ENCODE measurements at places on chromosomes 7 and 10. TPM values are rescaled to one million over a fixed set of nuclear protein-coding genes. Genes with fewer than 3 reads are reported as not detected.

- no peak for DNase-seq
Observed at GRCh38 chr10:97991871-97992270, 38.5 kb downstream of the CRTAC1 start.

DNA sequence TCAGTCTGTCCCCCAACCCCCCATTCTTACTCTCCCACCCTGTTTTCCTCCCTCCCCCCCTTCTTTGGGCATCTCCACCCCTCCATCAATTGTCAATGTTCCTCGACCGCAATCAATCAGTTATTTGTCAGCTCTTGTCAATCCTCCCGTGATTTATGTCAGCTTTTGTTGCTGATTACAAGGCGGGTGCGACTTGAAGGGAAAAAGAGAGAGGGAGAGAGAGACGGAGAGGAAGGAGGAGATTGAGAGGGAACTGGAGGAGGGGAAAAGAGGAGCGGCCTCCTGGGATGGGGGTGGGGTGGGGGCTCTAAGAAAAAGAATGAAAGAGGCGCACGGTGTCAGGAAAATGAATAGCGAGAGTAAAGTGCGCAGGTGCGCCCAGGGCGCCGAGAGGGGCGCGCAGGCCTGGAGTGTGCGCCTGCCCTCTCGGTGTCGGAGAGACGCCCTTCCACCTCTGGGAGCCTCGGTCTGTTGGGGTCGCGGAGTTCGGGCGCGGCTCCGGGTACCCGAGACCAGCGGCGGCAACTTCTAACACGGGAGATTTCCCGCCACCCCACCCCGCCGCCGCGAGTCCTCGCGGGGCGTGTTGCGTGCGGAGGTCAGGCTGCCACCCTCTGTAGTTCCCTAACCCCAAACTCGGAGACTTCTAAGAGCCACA is 1.1 kb upstream of the ZNF503 start:
- no peak for DNase-seq

- DNase-seq = no peak
Observed at GRCh38 chr7:99000196-99000903, 122.0 kb downstream of the TRRAP start.

DNA sequence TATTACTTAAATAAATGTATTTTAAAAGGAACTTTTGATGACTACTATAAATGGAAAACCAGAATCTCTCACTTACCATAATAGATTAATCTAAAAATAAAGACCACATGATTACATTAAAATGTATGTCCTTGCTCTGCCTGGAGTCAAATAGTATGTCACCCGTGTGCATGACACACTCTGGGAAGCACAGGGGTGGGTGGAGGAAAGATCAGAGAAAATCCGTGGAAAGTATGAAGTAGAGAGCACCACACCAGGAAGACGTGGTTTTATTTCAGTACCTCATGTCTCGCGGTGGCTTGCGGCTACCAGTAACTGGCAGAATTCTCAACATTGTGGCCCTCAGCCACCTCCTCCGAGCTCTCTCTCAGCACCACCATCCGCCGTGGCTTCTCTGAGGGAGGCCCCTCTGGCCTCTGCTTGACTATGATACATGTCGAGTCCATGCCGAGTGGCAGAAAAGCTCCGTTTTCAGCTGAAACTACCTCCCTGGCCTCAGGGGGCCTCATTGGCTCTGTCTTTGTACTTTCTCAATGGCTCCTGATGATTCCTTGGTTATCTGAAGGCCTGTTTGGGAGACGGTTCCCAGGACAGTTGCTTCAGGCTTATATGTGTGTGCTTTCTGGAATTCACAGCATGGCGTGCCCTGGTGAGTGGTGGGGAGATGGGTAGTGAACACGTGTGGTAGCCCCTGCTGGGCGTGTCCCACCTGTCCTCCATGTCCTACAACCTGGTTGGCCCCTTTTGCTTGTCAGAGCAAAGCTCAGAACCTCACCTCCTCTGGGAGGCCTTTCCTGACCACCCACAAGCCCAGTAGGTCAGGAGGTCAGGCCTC is 49.8 kb downstream of the LHPP start:
- no peak for DNase-seq

DNA sequence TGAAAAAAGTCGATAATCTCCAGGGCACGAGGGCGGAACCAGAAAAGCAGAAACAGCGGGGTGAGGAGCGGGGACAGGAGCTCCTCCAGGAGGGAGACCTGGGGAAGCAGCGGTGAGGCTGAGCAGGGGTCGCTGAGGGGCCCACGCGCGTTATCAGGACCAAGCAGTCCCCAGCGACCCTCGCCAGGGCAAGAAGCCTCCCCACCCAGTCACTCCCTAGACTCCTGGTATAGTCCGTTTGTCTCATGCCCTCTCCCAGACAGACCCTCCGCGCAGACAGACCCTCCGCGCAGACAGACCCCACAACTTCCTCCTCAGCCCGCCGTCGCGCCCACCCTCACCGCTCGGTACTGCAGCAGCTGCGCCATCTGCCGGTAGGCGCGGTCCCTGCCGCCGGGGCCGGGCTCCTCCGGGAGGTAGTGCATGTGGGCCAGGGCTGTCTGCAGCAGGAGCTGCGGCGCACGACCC is 6.3 kb downstream of the ATG9B start:
- DNase-seq = peak; percentile 73

- DNase-seq = no peak
Observed at GRCh38 chr10:124010563-124011131, 82.8 kb downstream of the CHST15 start.

The CBLL1 gene
- 49.6 TPM for total RNA-seq

The FRMPD2 gene
- total RNA-seq = not detected

The SEMA3C gene
- total RNA-seq = not detected

DNA sequence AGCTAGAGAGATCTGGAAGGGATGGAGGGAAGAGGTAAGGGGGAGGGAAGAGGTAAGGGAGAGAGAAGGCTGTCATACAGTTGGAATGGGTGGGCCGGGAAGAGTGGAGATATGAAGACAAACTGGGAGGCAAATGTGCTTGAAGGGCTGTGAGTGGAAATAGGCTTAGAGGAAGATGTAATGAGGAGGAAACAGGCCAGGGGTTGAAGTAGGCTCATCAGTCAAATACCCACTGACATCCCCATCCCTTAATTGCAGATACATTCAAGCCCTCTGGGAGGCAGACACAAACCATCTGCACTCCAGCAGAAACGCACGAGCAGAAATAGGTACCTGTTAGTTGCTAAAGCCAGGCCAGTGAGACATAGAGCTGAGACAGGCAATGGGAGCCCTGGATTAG is 2.1 kb downstream of the SYNPO2L start:
- no peak for DNase-seq

DNA sequence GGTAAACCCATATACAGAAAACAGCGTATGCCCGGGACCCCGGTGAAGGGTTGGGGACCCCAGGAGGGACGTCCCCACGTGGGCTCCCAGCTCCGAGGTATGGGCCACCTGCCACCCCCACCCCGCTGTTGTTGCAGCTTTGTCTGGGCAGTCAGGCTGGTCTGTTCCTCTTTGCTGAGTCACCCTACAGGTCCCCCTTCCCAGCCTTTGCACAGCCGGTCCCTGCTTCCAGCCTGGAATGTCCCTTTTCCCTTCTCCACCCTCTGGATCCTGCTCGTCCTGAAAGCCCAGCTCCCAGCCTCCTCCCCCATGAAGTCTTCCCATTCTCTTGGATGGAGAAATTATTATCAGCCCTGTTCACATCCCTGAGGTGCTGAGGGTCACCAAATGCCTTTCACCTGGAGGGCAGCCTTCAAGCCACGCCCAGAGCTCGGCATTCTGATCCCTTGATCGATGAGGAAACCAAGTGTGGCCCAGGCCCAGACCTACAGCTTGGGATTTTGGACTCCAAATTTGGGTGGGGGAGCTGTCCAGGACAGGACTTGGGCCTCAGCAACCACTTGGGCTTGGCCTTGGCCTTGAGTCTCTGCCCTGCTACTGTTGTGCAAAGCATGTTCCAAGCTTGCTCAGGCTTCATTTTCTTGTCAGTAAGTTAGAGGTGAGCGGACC is 2.6 kb downstream of the CLDN4 start:
- DNase-seq = no peak

DNA sequence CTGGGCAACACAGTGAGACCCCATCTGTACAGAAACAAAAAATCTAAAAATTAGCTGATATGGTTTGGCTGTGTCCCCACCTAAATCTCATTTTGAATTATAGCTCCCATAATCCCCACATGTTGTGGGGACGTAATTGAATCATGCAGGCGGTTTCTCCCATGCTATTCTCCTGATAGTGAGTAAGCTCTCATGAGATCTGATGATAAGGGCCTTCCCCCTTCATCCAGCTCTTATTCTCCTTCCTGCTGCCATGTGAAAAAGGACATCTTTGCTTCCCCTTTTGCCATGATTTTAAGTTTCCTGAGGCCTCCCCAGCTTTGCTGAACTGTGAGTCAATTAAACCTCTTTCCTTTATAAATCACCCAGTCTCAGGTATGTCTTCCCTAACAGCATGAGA is 136.5 kb downstream of the SFMBT2 start:
- no peak for DNase-seq

GRCh38 chr7:54904986-54905385 is 113.8 kb upstream of the EGFR start:
- no peak for DNase-seq

- no peak for DNase-seq
Observed at GRCh38 chr7:158004123-158004490, 583.5 kb downstream of the PTPRN2 start.

DNA sequence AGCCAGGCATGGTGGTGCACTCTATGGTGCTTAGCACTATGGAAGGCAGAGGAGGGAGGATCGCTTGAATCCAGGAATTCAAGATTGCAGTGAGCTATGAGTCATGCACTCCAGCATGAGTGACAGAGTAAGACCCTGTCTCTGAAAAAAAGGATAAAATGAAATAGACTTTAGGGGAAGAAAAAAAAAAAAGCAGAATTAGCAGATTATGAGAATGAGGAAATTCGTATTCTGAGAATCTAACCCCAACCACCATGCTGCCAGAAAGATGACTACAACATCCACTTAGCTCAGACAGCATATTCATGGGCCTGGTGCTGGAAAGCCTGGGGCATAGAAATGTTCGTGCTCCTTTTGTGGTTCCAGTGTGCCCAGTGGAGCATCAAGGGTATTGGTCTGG is 63.3 kb downstream of the TMEM26 start:
- DNase-seq = no peak

The NAT16 gene
- total RNA-seq = not detected

The MUC12 gene
- total RNA-seq = 0.81 TPM

DNA sequence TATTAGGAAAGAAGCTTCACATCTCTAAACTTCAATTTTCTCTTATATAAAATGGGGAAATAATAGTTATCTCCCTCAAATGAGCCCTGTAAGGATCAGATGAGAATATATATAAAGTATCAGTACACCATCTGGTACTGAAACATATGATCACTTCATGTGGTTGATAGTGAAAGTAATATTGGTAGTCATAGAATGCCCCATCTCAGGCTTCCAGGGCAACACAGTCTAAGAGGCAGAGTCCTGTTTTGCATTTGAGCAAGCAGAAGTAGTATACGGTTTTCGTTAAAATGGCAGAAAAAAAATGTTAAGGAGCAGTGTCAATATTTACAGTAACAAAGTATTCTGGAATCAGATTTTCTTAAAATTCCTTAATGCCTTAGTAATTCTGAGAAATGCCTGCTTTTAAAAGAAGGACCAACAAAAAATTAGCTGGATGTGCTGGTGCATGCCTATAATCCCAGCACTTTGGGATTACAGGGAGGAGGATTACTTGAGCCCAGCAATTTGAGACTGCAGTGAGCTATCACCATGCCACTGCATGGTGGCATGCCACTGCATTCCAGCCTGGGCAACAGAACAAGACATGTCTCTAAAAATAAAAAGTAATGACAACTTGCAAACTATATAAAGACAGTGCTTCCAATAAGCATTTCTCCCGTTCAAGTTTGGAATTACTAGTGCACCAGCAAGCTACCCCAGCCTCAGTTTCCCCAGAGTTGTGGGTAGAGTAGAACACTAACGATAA is 19.8 kb downstream of the KBTBD2 start:
- DNase-seq = no peak

The UCMA gene
- total RNA-seq = not detected

GRCh38 chr10:91286572-91286971 is 66.1 kb downstream of the PCGF5 start:
- DNase-seq = no peak

DNA sequence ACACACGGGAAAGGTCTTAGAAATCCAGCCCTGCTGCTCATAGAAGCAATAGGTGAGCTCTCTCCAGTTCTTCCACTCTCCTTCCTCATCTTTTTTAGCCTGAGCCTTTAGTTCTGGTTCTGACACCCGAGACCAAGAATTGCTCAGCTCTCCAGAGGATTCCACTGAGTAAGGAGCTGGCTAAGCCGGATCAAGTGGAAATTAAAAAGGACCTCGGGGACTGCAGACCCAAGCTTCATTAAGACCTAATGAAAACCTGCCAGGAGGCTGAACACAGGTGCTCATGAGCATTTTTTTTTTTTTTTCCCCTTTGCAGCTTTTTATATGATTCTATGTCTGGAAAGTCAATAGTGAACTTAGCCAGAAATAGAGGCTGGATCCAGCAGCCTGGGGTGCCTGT is 1176.0 kb upstream of the AUTS2 start:
- no peak for DNase-seq

DNA sequence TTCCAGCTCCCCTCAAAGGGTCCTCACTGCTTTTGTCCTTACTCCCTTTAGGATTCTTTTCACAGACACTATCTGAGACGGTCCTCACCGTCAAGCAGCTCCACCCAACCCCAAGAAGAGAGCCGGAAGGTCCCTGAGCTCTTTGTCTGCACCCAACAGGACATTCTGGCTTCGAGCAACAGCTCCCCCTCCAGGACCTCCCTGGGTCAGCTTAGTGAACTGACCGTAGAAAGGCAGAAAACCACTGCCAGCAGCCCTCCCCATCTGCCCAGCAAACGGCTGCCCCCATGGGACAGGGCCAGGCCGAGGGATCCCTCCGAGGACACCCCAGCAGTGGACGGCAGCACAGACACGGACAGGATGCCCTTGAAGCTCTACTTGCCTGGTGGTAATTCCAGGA is 19.9 kb downstream of the MINDY4 start:
- no peak for DNase-seq

Measured in activated T-helper 1 cell treated with anti-CD3 and anti-CD28 coated beads, Interleukin-12 subunit alpha, Interleukin-12 subunit beta, Interleukin-2, Interleukin-4 antibody, amounts not matched to agents 30 ng/mL and 10 ng/mL and 1 ng/mL, durations not matched to agents 14 hours and 24 hours and 36 hours (primary cell).